Fibroblast of the aortic adventitia (primary cell): ENCODE measurements at places on chromosomes 12 and 14.

GRCh38 chr14:75331471-75331870 lies 52.8 kb downstream of the FOS start:
- no peak for DNase-seq

GRCh38 chr14:59507063-59507751 lies 22.9 kb downstream of the JKAMP start:
- peak; percentile 49 for DNase-seq

DNA sequence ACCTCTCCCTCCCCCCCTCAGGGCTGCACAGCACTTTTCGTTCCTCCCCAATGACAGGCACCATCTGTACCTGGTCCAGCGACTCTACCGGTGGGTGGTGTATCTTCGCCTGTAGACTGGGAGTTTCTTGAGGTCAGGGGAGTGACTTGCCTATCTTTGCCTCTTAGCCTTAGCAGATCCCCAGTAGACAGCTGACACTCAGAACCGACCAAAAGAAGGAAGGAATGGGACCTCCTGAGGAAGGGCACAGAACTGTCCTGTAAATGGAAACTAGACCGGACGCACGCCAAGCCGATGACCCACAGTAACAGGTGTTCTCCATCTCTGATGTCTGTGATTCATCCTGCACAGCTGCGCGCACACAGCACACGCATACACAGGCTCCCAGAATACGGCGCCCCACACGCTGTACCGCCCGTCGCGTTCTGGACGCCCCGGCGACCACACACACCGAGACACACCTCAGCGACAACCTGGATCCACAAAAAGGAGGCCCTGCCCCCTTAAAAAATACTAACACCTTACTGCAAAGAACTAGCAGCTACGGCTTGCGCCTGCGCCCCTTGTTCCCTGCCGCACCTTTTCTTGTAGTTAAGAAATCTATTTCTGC lies 673 bp upstream of the TTC9 start:
- peak; percentile 11 for DNase-seq

GRCh38 chr12:10395390-10395998 lies 5.7 kb upstream of the KLRK1 start:
- peak; percentile 72 for DNase-seq

GRCh38 chr14:103650213-103650612 lies 21.2 kb downstream of the KLC1 start:
- no peak for DNase-seq

DNA sequence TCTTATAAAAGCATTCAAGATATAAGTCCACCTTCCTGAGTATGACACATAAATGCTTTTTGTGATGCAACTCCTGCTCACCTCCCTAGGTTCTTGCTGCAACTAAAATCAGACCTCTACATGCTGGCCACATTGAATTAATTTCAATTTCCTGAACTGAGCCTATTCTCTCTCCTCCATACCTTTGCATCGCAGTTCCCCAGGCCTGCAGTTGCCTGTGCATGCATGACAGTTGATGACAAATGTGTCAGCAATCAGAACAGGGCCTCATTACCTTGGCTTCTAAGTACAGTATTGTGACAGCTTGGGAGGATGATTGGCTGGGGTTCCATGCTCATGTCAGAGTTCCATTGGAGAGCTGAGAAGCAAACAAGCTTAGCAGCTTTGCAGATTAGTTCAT lies 3.9 kb upstream of the TM7SF3 start:
- no peak for DNase-seq

GRCh38 chr12:75816897-75817296 lies 214.7 kb downstream of the PHLDA1 start:
- peak; percentile 74 for DNase-seq

- no peak for DNase-seq
Observed at GRCh38 chr14:94466706-94467370, 9.2 kb downstream of the SERPINA9 start.

GRCh38 chr14:22084393-22085281 lies 411.0 kb upstream of the OR4E1 start:
- DNase-seq = peak; percentile 70

- DNase-seq = no peak
Observed at GRCh38 chr14:34754687-34755086, 40.3 kb upstream of the CFL2 start.

DNA sequence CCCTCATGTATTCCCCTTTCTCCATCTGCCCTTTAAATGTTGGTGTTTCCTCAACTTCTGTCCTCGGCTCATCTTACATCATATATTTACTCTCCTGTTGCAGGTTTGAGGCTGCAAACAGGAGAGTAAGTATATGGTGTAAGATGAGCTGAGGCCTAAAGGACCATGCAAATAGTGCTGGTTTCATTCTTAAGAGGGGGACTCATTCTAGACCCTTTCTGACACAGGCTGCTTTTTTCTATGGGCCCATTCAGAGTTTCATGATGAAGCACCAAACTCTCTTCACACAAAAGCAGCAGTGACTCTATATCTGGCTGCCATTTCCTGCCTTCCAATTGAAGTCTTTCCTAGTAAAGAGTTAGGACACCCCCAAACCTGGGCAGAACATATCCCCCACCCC lies 218.5 kb downstream of the PHLDA1 start:
- no peak for DNase-seq

DNA sequence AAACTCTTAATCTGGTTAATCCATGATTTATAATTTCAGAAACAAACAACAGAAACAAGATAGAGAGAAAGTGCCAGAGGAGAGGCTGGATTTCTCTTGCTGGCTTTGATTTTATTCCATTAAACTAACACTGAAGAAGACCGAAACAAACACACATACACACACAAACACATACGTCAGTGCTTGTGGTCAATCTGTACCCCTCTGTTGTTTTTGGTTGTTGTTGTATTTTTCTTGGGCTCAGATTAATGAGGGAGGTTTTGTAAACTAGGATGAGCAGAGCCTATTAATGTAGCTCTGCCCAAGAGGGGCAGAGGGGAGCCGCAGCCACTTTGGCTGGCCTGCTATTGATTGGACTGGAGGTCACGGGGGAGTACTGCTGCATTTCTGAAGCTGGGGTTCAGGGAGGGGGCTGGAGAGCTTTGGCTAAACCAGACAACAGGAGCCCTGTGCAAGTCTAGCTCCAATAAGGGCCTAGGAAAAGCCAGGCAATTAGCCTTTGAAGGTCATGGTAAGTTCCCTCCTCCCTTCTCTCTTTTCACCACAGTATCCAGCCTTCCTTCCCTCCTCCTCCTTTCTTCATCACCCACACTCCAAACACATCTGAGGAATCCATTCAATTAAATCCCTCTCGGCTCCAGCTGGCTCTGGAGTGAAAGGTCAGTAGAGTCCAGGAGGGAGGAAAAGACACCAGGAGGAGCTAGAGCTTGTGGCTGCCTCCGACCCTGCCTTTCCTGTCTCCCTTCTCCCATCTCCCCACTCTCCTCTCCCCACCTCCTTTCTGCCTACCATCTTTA lies 344.1 kb upstream of the LMO3 start:
- DNase-seq = no peak

- no peak for DNase-seq
Observed at GRCh38 chr12:55767156-55767555, 24.2 kb downstream of the GDF11 start.

DNA sequence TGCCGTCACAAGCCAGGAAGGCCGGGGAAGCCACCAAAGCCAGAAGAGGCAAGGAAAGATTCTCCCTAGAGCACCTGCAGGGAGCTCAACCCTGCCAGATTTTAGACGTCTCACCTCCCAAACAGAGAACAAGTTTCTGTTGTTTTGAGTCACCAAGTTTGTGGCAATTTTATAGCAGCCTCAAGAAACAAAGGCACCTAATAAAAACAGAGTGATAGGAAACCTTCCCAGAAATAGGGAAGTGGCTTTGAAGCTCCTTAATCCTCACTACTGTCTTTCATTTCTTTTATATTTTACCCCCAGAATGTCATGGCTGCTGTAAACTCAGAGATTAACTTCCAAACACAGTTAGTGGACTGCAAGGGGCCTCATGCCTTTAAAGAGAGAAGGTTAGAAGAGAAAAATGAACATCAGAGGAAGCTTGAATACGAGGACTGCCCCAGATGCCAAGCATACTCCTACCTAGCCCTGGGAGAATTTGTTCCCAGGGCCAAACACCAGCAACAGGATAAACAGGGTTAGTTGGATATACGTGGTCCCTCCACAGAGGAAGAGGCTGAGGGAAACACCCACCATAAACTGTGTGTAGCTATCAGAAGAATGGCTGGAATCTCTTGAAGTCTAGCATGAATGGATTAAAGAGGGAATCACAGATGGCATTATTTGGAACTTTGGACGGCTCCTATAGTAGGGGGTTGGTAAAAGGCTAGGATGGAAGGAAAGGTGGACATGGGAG lies 148.3 kb downstream of the KCNA5 start:
- no peak for DNase-seq

- peak; percentile 100 for DNase-seq
Observed at GRCh38 chr12:93677195-93678064, at the start of gene CRADD. TSS of gene CRADD (plus strand) at chr12:93677375.

DNA sequence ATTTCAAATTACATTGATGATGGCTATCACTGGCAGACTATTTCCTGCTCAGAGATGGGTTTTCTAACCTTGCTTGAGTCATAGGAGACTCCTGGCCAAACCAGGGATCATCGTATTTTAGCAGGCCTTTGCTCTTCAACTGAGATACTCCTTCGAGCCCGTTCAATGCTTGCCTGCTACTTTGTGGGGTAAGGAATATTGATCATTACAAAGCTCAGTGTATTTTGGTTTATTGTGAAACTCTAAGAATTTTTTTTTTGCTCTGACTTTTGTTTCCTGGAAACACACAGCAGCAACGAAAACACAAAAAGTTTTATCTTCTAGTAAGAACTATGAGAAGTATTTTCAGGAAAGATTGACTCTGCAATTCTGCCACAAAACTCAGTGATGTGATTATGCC lies 4.1 kb downstream of the GPRC5D start:
- peak; percentile 15 for DNase-seq

DNA sequence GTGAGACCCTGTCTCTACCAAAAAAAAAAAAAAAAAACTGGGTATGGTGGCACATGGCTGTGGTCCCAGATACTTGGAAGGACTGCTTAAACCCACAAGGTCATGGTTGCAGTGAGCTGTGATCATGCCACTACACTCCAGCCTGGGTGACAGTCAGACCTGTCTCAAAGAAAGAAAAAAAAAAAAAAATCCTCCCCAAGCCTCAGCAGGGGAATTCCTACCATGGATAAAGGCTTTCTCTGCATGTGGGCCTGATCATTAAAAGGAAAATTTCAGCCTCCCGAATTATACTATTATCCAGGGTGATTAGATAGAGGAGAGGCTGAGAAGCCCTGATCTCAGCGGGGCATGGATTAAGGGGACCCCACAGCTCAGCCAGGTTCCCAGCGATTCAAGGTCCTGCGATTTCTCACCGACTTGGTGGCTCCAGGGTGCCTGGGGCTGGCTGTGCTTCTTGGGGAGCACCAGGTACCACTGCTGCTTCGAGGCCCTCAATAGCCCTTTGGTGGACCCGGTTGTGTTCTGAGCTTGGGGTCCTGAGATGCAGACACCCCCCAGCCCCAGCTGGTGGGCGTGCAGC lies 5.6 kb downstream of the SH2B3 start:
- no peak for DNase-seq

- no peak for DNase-seq
Observed at GRCh38 chr12:96007729-96008128, 11.6 kb upstream of the HAL start.

- DNase-seq = peak; percentile 2
Observed at GRCh38 chr12:51442324-51442723, 17.7 kb downstream of the SLC4A8 start.

DNA sequence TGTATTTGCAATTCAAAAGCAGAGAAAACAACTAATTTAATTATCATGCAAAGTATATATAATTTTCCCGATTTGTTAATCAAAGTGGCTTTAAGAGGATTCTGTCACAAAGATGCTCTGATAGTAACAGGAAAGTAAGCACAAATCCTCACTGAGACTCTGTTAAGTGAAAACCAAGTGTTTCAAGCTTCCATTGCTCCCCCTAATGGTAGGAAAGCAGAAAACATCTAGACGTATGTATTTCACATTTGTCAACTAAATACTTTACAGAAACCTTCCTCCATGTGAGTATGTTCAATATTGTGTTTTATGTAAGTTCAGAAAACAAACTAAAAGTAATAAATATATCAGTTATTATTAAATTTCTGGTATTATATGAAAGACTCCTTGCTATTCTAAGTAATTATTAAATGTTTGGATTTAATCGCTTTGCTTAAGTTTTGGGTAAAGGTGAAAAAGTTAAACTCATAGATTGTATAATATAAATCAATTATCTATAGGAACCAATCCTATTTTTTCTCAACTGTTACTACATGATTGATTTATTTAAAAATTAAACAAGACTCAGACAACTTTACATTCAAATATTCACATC lies 1.5 kb upstream of the NTS start:
- peak; percentile 80 for DNase-seq

GRCh38 chr12:16034136-16034817 lies 123.1 kb downstream of the DERA start:
- no peak for DNase-seq

DNA sequence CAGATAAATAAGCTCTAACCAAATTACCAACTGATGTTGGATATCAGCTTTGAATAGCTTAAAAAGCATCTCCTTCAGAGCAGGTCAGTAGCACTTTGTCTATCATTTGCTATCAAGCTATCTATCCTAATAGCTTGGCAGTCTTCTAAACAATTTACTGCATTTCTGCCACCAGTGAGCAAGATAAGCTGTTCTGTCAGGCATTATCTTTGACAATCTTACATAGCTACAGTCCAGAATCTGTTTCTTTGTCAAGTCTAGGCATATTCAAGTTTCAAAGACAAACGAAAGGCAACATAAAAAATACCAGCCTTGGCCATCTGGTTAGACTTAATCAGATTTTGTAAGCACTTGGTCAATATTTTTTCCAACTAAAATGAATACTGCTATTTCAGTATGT lies 5.6 kb downstream of the ARMH4 start:
- DNase-seq = no peak

GRCh38 chr14:34199585-34199984 lies 248.7 kb upstream of the EGLN3 start:
- DNase-seq = peak; percentile 12
